ENCODE measurements at places on chromosomes 1 and 21.

GRCh38 chr1:180674603-180675530 lies 43.0 kb downstream of the XPR1 start:
- DNase-seq: no peak

DNA sequence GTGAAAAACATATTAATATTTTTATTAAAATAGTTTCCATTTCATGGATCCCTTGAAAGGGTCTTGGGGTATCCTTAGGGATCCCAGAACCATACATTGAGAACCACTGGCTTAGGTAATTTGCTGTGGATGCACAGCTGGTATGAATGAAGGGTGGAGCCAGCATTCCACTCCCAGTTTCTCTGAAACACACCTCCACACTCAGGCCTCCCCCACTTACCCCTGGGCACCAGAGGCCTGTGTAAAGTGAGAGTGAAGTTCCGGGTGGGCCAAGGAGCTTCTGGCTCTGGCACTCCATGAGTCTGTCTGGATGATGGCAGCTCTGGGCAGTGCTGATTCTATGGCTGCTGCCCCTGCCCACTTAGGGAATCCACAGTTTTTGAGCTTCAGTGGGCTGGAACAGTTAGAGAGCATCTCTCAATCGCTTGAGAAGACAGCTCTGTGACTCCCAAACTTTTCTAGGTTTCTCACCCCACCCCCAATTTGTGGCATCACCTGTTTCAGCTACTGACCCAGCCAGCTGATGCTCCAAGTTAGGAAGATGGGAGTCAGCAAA lies 57.8 kb upstream of the CD1D start:
- DNase-seq: no peak

- DNase-seq: no peak
These were observed 181.3 kb downstream of the ZNF281 start for GRCh38 chr1:200228486-200228885.

- DNase-seq: no peak
These were observed 104.0 kb upstream of the DSCAM start for GRCh38 chr21:40950970-40951369.

GRCh38 chr1:30044656-30045144 lies 678.7 kb downstream of the MATN1 start:
- DNase-seq: no peak

DNA sequence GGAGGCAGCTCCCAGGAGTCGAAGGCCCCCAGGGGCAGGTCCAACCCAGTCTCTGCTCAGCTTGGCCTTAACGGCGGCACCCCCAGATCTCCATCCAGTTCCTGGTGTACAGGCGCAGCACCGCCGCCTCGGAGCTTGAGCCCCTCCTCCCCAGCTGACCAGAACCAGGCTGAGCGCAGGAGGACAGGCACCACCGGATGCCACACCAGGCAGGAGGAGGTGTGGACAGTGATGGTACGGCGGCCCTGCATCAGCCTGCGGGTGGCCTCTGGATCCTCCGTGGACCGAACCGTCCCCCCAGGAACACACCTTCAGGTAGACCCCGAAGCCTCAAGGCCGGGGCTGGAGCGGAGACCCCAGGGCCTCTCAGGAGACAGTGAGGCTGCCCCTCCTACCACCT lies 16.4 kb downstream of the SLC66A1 start:
- DNase-seq: no peak

- DNase-seq: no peak
These were observed 277.3 kb downstream of the DNM3 start for GRCh38 chr1:172118618-172119017.

GRCh38 chr1:109188781-109189180 lies 24.9 kb upstream of the SARS1 start:
- DNase-seq: no peak

DNA sequence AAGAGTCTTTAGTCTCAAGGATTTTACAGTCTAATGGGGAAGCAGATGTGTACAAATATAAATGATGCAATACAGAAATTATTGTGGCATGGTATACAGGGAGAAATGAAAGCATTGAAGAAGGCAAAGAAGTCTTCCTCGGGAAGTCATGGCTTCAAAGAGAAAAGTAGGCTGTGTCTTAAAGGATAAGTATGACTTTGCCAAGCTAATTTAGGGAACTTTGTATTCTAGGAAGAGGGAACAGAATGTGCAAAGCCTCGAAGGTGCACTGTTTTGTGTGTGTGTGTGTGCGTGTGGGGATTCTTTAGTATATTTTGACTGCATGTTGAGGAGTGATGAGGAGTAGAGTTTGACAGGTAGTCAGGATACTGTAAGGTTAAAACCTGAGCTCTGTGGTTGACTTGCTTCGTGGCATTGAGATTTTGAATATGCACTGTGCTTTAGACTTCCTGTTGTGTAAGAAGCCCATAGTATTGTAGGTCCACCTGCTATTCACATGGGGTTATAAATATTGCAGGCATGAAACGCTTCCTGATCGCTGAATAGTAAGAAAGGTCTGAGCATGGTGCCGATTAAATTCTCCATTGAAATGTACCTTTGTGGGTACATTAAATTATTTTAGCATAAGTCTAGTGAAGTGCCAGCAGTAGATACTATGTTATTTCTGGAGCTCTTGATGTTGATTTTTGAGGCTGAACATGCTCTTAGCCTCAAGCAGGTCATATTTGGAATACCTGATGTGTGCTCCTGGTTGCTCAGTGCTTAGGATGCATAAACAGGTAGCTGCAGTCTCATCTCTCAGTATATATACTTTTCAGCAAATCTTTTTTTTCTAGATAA lies 8.0 kb downstream of the SMAP2 start:
- no peak for DNase-seq

DNA sequence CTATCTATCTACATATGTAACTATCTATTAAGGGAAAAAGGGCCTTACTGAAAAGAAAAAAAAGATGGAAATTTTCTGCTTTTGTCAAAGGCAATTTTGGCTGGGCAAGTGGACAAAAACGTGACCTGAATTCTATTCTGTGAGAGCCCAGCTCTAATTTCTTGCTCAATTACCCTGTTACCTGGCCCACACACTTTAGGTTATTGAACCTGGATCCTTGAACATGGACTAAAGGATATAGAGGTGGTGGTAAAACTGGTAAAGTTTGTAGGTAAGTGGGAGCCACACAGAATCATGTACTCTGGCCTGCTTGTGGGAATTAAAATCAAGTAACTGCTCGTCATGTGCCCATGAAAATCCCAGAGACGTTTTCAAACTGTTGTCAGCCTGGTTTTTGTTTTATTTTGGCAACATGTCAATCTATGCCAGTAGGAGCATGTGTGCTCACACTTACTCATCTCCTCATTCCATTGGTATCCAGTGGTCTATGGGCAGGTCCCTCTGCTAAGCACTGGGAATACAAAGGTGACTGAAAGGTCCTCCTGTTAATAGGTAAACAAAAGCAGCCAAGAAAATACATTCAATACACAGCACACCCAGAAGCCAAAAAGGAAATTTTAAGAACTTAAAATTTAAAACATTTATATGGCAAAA lies 113.7 kb upstream of the WARS2 start:
- no peak for DNase-seq

DNA sequence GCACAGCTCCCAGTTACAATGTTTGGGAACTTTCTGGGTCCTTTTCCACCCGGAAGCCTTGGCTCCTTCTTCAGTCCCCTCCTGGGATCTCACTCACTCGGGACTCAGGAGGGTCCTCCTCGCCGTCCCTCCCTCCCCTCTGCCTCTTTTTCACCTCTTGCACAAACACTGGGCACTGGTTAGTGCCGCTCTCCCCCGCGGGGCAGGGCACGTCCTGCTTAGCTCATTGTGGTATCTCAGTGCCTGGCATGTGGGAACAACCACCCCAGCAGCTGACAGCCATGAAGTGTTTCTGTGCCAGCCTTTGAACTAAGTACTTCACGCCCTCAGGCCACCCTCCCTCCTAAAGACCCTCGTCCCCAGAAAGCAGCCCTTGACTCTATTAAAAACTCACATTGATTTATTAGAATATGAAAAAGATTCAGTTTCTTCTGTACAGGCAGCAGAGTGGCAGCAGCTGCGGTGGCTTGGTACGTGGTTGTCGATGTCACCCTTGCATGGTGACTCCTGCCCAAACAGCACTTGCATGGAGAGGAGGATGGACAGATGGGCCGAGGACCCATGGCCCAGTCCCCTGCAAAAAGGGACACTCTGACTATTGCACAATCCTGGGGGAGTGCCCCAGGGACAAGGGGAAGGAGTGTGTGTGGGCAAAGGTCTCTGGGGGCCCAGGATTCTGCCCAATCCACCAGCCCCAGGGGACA lies 56.3 kb downstream of the SLC9A1 start:
- no peak for DNase-seq

GRCh38 chr1:242033447-242033846 lies 34.5 kb upstream of the MAP1LC3C start:
- DNase-seq: no peak

DNA sequence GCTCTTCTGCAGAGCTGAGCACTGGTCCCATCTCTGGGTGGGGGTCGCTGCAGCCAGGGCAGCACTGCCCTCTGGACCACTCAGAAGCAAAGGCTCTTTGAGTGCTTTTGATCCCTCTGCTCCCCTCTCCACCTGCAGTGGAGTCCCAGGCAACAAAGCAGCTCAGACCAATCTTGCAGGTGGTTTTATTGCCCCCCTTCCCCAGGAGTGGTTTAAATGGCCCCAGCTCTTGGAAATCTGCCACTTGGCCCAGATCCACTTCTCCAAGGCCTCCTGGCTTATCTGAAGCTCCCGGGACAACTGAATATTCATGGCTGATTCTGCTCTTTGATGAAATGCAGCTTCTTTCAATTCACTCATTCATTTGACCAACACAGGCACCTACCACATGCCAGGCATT lies 2.7 kb downstream of the STUM start:
- DNase-seq: no peak

All from activated CD8-positive, alpha-beta memory T cell treated with anti-CD3 and anti-CD28 coated beads for 4 hours (primary cell).